ENCODE measurements at places on chromosomes 6 and 20. TPM values are rescaled to one million over a fixed set of nuclear protein-coding genes. Genes with fewer than 3 reads are reported as not detected.

The GPR63 gene
- not detected for polyA plus RNA-seq

The TOP1 gene
- 17.0 TPM for polyA plus RNA-seq

The GSTA3 gene
- not detected for polyA plus RNA-seq

The BMP2 gene
- polyA plus RNA-seq, result not detected

The PRKN gene
- polyA plus RNA-seq, result 0.55 TPM

The TSBP1 gene
- polyA plus RNA-seq, result 0.13 TPM

The SAMD5 gene
- not detected for polyA plus RNA-seq

The LIN28B gene
- not detected for polyA plus RNA-seq

The AK9 gene
- 8.2 TPM for polyA plus RNA-seq

The ZDHHC14 gene
- polyA plus RNA-seq, result 13.5 TPM

The SYS1 gene
- polyA plus RNA-seq, result 24.4 TPM

The C6orf58 gene
- polyA plus RNA-seq, result not detected

The HDGFL1 gene
- not detected for polyA plus RNA-seq

The MANEA gene
- polyA plus RNA-seq, result 4.4 TPM

The GUCA1A gene
- polyA plus RNA-seq, result not detected

The PCK1 gene
- not detected for polyA plus RNA-seq

The PBOV1 gene
- not detected for polyA plus RNA-seq

The MOG gene
- polyA plus RNA-seq, result not detected

The CAGE1 gene
- polyA plus RNA-seq, result not detected

The GLP1R gene
- not detected for polyA plus RNA-seq

The TMC2 gene
- polyA plus RNA-seq, result not detected

The VGLL2 gene
- polyA plus RNA-seq, result not detected

The FERMT1 gene
- polyA plus RNA-seq, result not detected

The PTGIS gene
- not detected for polyA plus RNA-seq

The CDC5L gene
- 16.0 TPM for polyA plus RNA-seq

The GTSF1L gene
- polyA plus RNA-seq, result 1.2 TPM

The SLC25A27 gene
- polyA plus RNA-seq, result not detected

The C6orf132 gene
- not detected for polyA plus RNA-seq

The RALY gene
- 218 TPM for polyA plus RNA-seq

The MMP24 gene
- polyA plus RNA-seq, result 0.09 TPM

The BEND6 gene
- polyA plus RNA-seq, result not detected

The CFAP61 gene
- not detected for polyA plus RNA-seq

The ZNF341 gene
- polyA plus RNA-seq, result 5.7 TPM

The TCF15 gene
- not detected for polyA plus RNA-seq

The FAM83C gene
- not detected for polyA plus RNA-seq

The HLA-G gene
- 3.5 TPM for polyA plus RNA-seq

The TSPO2 gene
- polyA plus RNA-seq, result not detected

The LHFPL5 gene
- polyA plus RNA-seq, result not detected

The TULP1 gene
- not detected for polyA plus RNA-seq

The MAP3K5 gene
- polyA plus RNA-seq, result 6.0 TPM

All from IgD-negative memory B cell (primary cell).